ENCODE measurements at places on chromosomes 7 and 10.
A peak's percentile ranks its signal among the peaks of the same experiment; 100 is the strongest.

DNA sequence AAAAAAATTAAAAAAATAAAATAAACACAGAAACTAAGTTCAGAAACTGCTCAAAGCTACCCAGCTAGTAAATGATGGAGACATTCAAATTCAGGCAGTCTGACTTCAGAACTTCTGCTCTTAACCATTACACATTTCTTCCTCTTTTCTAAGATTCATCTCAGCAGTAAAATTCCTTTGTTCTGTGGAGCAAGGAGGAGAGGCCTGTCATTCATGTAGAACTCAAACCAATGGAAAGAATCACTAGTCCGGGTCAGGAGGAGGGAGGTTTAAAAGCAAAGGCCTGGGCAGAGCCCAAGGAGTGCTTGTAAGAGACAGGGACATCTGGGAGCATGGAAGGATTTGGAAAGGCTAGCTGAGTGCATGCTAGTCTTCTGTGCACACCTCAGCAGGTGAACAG is 37.9 kb upstream of the DNAJB12 start:
- no peak for DNase-seq

DNA sequence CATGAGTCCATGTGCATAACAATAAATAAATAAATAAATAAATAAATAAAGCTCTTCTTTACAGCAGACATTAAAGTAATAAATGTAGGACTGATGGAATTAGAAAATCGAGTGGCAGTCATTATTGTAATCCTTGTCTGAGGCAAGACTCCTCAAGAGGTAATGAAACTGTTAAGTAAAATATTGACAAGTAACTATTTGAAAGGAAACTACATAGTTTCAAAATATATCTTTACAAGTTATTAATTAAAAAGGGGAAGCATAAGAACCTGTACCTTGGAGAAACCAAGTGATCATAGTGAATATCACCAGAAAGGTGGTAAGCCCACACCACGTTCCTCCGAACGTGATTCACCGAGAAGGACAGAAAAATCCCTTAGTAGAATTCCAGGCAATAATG is 285.6 kb upstream of the SORCS1 start:
- DNase-seq: no peak

DNA sequence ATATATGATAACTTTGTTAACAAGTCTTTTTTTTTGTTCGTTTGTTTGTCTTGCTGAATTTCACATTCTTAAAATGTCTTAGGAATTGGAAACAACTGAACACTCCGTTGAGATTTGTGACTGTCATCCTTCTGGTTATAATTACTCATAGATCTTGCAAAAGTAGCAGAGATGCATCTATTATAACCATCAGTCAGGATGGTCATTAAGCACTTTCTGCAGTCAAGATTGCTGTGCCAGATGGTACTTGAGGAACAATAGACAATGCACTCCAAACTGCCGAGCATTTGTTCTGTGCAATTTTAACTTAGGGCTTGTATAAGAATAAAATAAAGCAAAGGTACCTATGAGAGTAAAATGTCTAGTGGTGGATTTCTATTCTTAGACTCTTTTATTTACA is 710.1 kb upstream of the KCND2 start:
- no peak for DNase-seq

- DNase-seq: no peak
Measured at GRCh38 chr7:141286522-141286921, 212.7 kb downstream of the TMEM178B start.

DNA sequence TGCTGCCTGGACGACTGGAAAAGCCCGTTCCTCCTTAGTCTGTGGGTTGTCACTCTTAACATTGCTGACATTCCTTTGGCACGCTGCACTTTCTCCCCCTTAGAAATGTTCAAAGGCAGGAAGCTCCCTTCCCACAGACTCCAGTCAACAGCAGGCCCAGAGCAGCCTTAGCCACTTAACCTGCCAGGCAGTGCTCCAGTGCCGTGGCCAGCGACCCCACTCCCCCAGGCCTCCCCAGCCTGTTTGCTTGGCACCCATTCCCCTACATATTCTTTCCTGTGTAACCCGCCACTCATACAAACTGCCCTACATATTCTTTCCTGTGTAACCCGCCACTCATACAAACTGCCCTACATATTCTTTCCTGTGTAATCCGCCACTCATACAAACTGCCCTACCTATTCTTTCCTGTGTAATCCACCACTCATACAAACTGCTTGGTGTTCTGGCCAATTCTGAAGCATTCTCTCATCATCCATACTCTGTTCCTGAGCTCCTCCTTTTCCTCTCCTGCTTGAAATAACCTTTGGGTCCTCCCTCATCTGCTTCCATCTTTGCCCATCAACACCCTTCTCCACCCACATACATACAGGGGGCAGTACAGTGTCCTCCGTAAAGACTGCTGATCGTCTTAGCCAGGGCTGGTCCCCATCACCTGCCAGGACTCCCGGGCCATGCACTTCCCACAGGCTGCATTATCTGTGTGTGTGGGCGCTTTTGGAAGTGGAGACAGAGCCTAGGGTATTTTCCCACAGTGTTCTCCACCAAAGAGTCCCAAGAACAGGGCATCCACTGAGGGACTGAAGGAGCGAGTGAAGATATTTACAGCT is 57.3 kb downstream of the ADARB2 start:
- no peak for DNase-seq

DNA sequence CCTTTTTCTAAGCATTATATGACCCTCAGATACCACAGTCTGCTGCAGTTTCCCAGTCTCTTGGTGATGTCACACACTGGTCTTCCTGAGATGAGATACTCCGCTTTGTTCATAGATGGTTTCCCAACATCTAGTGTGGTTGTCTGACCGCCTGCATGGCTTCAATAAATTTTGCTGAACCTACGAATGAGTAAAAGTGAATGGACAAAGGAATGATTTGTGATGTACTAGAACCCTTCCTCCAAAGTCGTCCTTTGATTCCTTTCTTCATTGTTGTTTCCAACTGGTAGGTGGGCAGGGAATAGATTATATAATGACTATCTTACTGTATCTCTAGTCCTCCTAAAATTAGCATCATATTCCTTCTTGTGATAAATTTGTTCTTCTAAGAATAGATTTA is 82.5 kb downstream of the SLC35B4 start:
- DNase-seq: no peak

DNA sequence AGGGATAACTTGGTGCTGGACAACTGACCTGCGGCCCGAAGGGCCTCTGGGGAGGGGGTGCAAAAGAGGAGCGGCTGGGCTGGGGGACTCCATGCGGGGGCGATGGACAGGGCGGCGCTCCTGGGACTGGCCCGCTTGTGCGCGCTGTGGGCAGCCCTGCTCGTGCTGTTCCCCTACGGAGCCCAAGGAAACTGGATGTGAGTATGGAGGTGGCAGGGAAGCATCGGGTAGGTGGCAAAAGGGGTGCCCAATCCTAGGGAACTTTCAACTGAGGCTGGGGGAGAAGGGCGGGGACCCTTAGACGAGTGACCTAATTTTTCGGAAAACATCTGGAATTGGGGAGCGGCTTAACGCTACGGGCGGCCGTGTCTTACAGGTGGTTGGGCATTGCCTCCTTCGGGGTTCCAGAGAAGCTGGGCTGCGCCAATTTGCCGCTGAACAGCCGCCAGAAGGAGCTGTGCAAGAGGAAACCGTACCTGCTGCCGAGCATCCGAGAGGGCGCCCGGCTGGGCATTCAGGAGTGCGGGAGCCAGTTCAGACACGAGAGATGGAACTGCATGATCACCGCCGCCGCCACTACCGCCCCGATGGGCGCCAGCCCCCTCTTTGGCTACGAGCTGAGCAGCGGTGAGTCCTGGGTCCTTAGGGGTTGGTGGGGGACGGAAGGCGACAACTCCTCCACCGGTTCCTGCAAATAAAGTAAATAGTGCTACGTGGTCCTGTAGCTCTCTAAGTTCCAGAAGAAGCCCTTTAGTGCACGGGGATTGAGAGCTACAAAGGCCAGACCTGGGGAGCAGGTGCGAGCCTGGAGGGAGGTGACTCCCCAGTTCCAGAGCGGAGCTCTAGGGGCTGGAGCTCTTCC is 622 bp downstream of the WNT16 start:
- no peak for DNase-seq

DNA sequence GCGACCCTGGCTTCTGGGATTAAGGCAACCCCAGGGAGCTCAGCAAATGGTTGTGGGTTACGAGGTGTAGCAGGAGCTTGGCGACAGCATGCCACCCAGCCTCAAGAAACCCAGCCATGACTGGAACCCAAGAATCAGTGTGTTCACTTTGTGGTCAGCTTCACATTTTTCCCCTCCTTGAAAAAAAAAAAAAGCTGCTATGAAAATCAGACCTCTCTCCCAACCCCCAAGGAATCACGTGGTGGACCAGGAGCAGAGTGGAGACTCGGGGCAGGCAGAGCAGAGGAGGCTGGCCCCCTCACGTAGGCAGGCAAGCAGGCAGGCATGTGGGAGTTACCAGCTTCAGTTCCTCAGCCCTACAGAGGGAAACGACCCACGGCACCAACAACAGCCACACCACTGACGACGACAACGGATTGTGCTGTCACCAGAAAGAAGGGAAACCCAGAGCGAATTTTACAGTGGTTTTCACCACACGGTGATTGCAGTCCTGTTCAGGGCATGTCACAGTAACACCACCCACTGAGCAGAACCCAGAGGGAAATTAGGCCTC is 203.4 kb downstream of the SLC25A13 start:
- no peak for DNase-seq

DNA sequence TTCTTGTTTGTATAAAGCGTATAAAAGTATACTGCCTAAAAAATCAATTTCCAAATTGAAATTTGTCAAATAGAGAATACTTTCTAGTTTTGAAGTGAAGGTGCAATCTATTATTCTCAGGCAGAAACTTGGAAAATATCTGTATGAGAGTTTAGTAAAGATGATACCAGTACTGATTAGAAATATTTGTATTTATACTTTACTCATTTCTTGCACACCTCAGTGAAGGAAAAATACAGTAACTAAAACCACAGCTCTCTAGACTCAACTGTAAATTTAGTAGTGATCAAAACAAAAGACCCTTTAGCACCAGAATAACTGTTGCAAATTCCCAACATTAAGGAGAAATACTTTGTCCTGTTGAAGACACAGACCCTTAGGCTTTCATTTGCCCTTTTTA is 71.3 kb upstream of the CYP26C1 start:
- no peak for DNase-seq

DNA sequence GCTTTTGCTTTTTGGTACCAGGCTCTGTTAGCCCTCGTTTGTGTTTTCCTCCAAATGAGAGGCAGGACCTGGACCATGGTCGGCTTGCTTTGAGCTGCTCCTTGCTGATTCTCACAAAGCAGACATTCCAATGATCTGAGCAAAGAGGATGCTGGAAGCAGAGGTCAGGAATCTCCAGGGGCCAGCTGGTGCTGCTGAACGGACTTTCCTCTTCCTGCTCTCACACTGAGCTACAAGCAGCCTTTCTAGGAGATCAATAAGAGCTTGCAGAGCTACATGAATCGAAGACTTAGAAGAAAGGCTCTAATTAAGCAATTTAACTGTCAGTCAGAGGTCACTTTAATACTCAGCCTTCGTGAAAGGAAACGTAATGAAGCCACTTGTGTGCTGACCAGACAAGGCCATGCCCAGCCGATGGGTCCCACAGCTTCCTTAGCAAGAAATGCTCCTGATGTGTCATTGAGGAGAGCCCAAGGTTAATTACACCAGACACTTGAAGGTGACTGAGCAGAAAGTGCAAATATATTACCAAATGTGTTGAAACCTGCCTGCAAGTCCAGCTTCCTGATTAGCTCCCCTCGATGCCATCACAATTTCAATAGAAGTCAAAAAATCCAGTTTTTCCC is 151.3 kb upstream of the RSU1 start:
- peak; percentile 79 for DNase-seq

DNA sequence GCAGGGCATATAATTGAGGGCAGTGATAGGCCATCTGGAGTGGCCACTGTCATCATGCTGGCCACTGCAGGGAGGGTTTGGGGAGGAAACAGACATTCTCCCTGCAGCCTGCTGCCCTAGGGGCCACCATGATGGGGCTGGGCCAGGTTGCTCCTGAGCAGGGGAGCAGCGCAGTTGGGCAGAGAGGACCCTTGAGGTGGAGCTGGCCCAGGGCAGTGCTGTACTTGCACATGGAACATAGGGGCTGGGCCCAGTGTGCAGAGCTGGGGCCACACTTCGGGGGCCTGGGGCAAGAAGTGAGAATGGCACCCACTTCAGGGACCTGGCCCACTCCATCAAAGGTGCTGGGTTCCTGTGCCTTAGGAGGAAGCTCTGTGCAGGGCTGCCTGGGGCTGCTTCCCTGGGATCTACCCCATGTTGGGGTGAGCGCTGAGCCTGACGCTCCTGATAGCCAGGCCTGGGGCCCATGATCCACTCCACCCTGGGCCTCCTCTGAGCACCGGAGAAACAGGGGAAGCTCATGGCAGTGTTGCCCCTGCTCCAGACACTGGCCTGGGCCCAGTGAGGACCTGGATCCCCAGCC is 21.3 kb upstream of the NUB1 start:
- DNase-seq: no peak

DNA sequence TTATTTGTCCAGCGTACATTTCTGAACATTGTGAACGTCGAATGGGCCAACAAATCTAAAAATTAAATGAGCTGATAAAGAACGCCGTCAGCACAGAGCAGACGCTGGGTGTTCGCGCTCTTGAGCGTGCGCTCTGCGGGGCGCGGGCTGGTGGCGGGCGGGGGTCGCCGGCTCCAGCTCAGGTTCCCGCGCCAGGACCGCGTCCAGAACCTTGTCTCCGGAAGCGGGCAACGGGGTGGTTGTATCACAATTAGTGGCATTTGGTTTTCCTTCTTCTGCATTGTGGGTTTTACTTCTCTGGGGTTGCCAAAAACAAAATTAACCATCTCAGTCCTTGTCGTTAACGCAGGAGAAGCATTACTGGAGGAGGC is 2.4 kb downstream of the CYP2E1 start:
- DNase-seq: no peak

DNA sequence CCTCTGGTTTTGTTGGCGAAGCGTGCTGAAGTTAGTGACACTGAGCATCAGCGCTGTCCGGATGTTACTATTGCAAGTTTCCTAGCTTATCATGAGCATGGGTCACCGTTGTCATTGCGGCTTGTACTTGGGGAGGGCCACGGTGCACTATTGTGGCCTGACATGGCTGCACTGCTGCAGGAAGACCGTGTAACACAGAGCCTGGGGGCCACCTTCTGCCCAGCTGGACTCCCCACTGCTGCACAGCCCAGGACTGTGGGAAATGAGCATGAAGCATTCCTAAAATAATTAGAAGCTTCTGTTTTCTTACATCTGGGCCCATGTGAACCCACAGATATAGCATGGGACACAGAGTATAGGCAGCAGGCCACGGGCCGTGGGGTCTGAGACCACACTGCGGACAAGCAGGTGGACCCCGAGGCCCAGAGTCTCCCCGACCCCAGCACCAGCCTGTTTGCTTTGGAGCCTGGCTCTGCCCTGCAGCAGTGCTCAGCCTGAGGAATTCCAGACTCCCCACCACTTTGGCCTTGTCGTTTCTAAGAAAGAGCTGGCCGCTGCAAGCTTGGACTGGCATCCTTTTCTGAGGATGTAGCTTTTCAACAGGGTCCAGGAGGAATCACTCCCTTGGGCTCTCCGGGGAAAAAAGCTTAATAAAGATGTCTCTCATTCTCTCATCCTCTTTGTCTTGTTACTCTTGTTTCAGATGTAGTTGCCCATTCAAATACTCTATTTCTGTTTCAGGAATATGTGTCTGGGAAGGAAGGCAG is 179.2 kb downstream of the CCDC3 start:
- no peak for DNase-seq

GRCh38 chr7:70807650-70808049 is 324.3 kb upstream of the GALNT17 start:
- DNase-seq: no peak

GRCh38 chr10:132564690-132565089 is 27.1 kb downstream of the INPP5A start:
- no peak for DNase-seq
